Fibroblast of skin of left biceps (primary cell): ENCODE measurements at places on chromosomes 3 and 15.

DNA sequence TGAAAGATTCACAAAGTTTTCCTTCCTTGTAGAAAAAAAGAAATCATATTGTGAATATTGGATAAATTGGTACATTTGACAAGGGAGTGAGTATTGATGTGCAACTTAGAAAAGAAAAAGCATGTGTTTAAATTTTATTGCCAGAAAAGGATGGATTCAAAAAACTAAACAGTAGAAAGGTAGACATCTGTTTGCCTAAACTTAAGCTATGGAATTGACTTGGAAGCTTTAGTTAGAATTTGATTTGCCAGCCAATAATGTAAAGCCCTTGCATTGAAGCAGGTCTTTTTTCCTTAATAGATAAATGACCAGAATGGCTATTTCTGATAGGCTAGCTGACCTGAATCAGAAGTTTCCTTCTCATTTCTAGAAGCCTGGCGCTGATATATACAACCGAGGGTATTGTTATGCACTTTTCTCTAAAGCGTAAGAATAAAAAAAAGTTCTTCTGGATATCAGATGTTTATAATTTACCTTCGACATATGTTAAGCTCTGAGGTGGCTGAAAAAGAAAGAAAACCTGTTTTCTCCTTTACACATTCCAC lies 4.2 kb downstream of the RARB start:
- no peak for DNase-seq

- no peak for DNase-seq
These were observed 57.0 kb upstream of the PTX3 start for GRCh38 chr3:157379525-157380140.

- no peak for DNase-seq
These were observed 13.2 kb upstream of the MITF start for GRCh38 chr3:69725994-69726571.

DNA sequence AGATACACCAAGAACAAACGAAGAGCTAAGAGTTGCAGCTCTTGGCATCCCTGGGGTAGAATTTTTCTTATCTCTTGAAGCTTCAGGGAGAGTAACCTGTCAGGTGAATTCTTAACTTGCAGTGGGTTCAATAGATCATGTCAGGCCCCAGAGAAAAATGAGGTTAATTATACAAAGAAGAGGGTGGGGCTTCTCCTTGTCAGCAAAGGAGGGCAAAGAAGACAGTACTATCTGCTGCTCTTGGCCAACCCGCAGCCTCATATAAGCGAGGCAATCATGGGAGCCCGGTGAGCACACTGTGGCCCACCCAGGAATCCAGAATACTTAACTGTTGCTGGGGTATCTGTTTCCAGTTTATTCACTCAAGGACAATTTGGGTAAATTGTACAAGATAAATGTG lies 110.2 kb downstream of the SEMA5B start:
- DNase-seq = no peak

DNA sequence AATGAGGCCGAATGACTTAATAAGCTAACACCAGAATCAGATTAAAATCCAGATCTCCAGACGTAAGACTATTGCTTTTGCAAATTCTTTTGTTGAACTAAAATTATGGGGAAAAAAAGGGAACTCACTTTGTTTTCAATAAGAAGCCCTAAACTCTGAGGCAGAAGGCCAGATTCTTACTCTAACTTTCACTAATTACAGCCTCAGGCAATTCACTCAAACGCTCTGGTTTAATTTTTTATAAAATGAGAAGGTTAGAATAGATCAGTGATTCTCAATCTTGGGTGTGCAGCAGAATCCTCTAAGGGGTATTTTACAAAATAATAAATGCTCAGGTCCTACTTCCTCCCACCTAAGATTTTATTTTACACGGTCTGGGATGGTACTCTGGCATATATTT lies 38.1 kb downstream of the C3orf70 start:
- no peak for DNase-seq

DNA sequence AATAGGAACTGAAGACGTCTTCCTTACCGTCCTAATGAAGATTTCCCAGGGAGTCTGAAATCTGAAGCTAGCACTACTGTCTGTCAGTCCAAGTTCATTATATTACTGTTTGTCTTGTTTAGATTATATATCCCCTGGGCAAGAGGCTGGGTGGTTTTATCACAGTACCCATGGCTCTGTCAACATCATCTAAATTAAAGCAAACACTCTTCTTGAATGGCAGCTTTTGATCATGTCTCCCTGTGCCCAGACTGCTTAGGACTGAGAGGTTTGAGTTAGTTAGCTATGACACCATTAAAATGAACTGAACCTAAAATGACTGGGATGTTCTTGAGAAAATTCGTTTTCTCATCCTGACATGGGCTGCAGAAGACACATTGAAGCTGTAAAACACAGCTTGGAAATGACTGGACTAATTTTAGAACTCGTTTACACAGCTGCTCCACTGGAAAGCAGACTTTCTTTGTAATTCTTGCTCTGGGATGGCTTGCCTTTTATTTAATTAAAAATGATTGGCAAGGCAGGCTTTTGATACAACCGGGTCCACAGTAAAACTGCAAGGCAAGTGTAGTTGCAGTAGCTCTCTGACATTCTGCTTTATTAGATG lies 243.5 kb downstream of the MFSD1 start:
- no peak for DNase-seq

GRCh38 chr3:100155128-100155527 lies 40.8 kb upstream of the FILIP1L start:
- DNase-seq = peak; percentile 67

DNA sequence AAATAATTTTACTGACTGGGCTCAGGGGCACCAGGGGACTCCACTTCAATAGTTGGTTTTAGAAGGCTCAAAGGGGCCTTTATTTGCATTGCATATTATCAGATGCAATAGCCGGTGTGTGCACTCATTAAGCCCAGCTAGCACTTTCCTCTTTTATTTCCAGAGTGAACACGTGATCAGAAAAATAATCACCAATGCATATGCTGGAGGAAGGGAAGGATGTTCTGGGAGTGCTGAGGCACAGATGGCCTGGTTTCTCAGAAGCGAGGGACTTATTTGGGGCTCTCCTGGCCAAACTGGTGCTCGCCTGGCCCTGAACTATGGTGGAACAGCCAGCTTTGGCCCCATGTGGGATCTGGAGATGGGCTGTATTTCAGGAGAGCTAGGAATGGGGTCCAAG lies 60.4 kb upstream of the SEC13 start:
- DNase-seq = no peak

DNA sequence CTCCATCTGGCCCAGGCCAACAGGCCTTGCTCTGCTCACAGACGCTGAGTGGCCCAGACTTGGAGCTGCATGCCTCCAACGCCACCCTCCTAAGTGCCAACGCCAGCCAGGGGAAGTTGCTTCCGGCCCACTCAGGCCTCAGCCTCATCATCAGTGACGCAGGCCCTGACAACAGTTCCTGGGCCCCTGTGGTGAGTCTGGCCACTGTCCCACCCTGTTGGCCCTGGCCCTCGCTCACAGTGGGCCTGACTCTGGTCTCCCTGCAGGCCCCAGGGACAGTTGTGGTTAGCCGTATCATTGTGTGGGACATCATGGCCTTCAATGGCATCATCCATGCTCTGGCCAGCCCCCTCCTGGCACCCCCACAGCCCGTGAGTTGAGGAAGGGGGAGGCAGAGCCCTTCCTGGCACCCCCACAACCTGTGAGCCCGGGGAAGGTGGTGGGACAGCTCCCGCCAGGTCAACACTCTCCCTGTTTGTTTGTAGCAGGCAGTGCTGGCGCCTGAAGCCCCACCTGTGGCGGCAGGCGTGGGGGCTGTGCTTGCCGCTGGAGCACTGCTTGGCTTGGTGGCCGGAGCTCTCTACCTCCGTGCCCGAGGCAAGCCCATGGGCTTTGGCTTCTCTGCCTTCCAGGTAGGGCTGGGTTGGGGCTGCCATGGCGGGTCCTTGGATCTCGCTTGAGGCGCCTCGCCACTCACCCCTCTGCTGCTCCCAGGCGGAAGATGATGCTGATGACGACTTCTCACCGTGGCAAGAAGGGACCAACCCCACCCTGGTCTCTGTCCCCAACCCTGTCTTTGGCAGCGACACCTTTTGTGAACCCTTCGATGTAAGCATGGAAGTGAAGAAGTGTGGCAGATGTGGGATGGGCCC lies 10.0 kb downstream of the NT5DC2 start:
- no peak for DNase-seq

- no peak for DNase-seq
These were observed 34.4 kb downstream of the PRKCI start for GRCh38 chr3:170256597-170256996.

GRCh38 chr3:13528217-13528867 lies 20.6 kb upstream of the FBLN2 start:
- DNase-seq = no peak

DNA sequence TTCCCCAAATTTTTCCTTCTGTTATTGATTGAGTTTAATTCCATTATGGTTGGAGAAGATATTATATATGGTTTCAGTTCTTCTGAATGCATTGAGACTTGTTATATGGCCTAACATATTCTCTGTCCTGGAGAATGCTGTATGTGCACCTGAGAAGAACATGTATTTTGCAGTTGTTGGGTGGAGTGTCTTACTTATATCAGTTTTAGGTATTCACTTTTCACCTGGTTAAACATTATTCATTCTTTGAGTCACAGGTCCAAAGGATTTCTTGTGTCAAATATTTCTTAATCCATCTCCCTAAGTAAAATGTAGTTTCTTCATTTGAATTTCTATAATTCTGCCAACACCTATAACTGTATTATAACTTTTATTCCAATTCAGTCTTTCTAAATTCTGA lies 17.8 kb downstream of the ACKR2 start:
- no peak for DNase-seq

DNA sequence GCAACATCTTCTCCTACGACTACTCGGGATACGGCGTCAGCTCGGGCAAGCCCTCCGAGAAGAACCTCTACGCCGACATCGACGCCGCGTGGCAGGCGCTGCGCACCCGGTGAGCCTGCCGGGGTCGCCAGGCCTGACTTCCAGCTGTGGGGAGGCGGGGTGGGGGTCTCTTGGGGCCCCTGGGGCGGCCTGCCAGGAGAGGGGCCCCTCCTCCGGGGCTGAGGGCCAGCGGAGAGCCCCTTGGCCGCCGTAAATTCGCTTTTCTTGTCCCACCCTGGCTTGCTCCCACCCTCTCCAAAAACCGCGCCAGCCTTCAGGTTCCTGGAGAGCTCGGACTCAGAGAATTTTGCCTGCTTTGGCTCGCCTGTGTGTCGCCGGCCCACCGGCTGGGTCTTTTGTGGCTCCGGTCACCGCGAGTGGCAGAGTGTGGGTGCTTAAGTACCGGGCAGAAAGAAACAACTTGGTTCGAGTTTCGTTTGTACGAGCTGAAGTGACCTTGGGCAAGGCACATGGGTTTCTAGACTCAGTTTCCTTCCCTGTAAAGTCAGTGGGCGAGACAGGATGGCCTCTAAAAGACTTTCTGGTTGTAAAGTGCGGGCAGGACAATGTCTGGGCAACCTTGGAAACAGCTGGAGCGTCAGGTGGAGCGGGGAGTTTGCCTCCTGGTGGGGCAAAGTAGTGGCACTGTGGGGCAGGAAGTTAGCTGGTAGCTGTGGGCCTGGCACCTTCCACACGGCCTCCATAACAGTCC lies 976 bp downstream of the ABHD17C start:
- no peak for DNase-seq

DNA sequence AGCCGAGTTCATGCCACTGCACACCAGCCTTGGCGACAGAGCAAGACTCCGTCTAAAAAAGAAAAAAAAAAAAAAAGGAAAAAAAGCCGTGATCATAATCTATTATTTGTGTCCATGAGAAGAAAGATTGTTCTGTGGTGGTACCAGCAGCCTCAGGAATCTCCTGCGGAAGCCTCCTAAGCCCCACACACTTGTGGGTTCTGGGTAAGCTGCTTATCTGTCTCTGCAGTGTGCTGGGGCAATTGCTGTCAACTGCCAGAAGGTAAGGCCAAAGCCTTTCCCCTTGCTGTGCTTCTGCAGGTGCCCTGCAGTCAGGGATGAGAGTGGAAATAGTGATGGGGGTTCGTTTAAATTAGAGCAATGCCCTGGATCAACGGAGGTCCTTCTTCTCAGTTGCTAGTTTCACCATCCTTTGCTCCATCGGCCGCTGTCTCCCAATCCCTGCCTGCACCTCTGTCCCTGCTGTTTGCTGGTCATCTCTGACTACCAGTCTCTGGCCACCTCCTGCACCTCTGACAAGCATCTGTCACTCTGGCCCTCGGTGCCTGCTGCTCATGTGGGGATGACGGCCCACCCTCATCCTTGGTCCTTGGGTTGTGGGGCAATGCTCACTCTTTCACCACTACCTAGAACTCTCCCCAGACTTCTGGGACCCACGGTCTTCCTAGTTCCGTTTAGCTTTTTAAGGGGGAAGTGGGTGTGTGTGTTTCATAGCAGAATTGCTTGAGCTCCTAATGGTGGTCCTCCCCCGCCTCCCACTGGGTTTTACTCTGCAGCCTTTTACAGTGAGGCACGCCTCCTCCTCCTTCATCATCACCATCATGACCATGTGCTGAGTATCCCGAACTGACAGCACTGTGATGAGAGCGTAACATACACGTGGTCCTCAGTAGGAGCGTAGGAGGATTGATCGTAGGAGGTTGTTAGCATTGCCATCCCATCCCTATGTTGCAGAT lies 25.5 kb downstream of the CHRD start:
- DNase-seq = no peak

DNA sequence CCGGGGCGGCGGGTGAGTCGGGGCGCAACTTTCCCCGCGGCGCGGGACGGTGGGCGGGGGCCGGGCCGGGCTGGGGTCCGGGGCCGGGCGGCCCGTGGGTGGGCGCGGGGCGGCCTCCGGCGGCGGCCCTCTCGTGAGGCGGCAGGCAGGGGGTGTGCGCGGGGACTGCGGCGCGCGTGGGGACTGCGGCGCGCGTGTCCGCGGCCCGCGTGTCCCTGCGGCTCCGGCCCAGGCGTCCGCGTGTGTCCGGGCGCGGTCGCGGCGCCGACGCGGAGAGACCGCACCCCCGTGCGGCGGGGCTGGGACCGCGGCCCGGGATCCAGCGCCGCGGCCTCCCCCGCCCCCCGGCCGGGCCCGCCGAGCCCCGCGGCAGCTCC lies 349 bp downstream of the PLXNA1 start:
- no peak for DNase-seq

- DNase-seq = peak; percentile 77
These were observed 47.7 kb upstream of the INSYN1 start for GRCh38 chr15:73800662-73801345.

DNA sequence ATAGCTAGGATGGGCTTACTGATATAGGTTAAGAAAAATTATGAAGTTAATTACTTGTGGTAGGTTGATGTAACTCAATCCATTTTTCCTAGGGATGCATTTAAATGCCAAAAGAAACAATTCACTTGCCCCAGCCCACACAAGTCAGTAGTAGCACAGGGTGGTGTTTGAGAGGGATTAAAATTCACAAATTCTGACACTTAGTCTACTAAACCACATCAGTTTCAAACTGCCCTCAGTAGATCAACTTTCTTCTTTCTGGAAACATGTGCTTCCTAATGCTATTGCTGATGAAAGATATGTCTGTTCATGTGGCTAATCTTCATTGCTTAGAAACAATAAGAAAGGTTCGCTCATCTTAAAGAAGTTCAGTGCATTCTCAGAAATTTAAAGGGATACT lies 160.6 kb downstream of the EPHA3 start:
- no peak for DNase-seq

DNA sequence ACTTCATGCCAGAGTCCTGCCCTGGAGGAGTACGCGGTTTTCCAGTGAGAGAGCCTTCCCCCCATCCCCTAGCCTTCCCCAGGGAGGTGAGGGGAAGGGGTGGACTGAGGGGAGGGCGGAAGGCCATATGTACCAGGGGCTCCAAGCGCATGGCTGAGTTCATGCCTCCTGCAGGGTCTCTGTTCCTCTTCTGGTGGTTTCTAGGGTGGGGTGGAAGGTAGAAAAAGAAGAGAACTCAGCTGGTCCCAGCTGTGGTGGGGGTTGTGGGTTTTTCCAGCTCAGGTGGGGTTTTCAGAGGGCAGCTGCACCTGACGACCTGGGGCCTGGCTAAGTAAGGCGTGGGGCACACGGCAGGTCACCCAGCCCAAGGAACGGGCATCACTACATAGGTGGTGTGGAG lies 10.7 kb upstream of the IQSEC1 start:
- DNase-seq = no peak
